HT-29 (cell line): ENCODE measurements at places on chromosomes 13 and 19. TPM values are rescaled to one million over a fixed set of nuclear protein-coding genes. Genes with fewer than 3 reads are reported as not detected.

Gene PPP5C
- total RNA-seq: 221 and 224 TPM in 2 replicates

Gene ADM5
- 9.2 and 10.0 TPM in 2 replicates for total RNA-seq

Gene YIPF2
- 94.6 and 106 TPM in 2 replicates for total RNA-seq

Gene ACER1
- total RNA-seq: not detected in 2 replicates

Gene ETV2
- total RNA-seq: 2.0 and 3.5 TPM in 2 replicates

Gene CFD
- 1.1 and 1.4 TPM in 2 replicates for total RNA-seq

Gene TMC4
- 22.5 and 45.3 TPM in 2 replicates for total RNA-seq

Gene ERICH4
- total RNA-seq: not detected in 2 replicates
